Cortex of kidney (tissue), 1 donor: ENCODE measurements at places on chromosomes 5 and 9.

GRCh38 chr5:71631070-71631469 is 43.9 kb downstream of the MCCC2 start:
- no peak for DNase-seq

DNA sequence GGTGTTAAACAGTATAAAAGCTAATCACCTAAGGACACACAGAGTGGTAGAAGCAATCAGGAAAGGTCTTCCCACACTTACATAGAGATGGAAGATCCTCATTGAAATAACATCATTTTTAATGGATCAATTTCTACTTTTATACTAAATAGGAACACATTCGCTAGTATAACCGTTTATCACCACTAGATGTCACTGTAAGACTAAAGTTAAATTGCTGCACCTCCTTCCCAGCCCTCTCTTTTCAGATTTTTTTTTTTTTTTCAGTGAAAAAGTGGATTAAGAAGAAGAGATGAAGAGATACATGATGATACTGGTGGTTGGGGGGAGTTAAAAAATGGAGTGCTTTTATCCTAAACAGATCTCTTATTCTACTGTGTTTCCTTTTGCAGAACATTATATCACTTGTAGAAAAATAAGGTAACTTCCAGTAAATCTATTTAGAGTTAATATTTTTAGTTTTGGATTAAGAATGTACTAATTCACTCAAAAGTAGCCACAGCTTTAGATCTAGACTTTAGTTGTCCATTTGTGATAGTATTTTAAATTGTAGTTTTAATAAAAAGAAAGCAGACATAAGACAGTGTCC is 116.9 kb upstream of the ARRDC3 start:
- no peak for DNase-seq

DNA sequence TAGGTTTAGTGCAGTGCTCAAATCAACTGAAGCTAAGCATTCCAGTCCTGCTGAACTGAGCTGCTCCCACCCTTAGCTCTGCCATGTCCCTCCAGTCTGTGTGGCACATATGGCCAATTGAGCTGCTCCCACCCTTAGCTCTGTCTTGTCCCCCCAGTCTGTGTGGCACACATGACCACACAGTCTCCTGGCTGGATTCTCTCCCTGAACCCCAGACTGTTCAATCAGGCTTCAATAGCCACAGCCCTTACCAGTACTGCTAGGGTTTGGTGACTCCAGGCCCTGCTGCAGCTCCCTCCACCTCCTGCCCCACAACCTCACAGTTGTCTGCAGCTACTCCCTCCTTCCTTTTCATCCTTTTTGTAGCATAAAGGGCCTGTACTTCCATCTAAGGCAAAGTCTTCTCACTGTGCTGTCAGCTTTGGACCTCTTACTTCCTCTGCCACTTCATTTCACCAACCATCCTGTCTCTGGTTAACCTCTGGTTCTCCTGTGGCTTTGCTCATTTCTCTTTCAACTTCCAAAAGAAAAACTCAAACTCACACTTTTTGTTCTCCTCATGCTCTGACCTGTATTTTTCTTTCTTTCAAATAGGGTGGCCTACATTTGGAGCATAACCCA is 50.8 kb downstream of the ADAMTS12 start:
- no peak for DNase-seq

DNA sequence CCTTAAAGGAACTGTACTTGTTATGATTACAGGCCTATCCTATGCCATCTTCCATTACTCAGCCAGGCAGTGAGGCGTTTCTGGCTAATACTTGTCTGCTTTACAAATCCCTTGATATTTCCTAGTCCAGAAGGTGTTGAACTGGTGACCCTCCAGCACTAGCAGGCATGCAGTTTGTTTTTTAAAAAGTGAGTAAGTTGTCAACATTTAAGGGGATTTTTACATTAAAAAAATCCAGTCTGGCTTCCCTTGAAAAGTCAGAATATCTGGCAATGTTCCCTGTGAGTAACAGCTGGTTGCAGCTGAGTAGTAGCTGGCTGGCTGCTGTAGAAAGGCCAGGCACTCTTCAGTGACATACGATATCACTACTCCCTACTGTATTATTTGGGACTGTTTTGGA is 21.8 kb downstream of the GRIN3A start:
- DNase-seq: no peak

GRCh38 chr5:141402553-141403243 is at the start of gene PCDHGA9:
TSS of gene PCDHGA9 (plus strand) at chr5:141402778. CDS start at chr5:141402953, 175 bp downstream.
- no peak for DNase-seq

GRCh38 chr9:92438900-92439526 is 14.7 kb upstream of the OMD start:
- DNase-seq: no peak

DNA sequence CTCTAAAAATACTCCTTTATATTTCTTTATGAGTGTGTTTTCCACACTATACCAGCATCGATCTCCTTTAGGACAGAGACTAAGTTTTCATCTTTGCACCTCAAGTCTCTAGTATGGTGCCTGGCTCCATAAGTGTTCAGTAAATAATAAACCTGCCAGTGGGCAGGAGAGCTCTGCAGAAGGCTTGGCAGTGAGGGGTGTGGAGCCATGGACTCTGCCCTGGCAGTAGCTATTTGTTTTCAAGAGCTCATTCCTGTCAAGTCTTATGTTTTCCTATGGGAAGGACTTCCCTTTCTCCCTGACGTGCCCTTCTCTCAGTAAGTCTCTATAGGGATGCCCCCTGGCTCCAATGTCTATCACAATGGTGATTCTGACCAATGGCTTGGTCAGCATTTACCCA is 252.2 kb downstream of the PIK3R1 start:
- no peak for DNase-seq

GRCh38 chr5:141208478-141208877 is at the start of gene PCDHB12:
TSS of gene PCDHB12 (plus strand) at chr5:141208719. CDS start at chr5:141208908, 189 bp downstream.
- DNase-seq: no peak

- no peak for DNase-seq
These were observed 80.7 kb downstream of the PPARGC1B start for GRCh38 chr5:149810856-149811255.

DNA sequence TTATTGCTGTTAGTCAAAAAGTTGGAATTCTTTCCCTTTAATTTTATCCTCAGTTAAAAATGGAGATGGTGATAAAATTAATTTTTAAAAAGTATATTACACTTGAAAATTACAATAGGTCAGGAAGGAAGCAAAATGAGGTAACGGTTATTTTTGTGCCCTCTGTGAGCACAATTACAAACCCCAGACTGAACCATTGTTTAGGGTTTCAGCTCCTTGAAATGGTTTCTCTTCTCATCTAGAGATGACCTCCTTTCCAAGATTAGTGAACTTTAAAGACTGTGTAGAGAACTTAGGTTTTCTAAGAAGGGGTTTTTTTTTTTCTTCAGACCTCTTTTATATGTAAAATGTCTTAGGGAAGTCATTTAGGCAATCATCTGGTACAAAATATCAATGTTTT is 126.2 kb upstream of the CHD1 start:
- DNase-seq: no peak

DNA sequence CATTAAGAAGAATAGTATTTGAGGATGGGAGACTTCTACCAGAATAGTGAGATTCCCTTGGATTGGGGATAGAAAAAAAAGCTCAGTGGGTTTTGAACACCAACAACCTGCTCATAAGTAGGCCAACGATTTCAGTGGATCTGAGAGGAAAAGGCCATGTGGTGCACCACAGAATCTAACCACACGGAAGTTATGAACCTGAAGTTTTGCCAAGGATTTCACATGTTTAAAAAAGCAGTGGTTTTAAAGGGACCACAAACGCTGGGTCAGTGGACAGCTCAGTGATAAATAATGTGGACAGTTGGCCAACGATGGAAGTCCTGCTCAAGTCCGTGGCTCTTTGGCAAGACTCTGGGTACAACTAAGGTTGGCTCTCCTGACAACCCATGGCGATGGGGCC is 107.2 kb upstream of the TXNDC8 start:
- no peak for DNase-seq

GRCh38 chr5:15575666-15576065 is 75.7 kb downstream of the FBXL7 start:
- DNase-seq: no peak

DNA sequence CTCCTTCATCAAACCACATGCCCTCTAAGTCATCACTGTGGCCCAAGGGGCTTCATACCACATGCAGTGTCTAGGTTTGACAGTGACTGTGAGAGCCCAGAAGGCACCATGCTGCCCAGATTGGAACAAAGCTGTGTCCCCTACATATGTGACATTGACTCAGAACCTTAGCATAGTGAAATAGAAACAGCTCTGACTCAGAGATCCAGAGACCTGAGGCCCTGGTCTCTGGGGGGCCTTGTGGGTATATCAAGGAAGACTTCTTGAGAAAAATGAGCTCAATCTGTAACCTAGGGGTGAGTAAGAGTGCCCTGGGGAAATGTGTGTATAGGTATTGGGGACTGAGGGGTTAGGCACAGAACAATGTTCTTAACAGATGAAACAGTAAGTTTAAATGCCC is 7.1 kb upstream of the ENTREP1 start:
- no peak for DNase-seq
